ENCODE measurements at places on chromosomes 16 and 17.

DNA sequence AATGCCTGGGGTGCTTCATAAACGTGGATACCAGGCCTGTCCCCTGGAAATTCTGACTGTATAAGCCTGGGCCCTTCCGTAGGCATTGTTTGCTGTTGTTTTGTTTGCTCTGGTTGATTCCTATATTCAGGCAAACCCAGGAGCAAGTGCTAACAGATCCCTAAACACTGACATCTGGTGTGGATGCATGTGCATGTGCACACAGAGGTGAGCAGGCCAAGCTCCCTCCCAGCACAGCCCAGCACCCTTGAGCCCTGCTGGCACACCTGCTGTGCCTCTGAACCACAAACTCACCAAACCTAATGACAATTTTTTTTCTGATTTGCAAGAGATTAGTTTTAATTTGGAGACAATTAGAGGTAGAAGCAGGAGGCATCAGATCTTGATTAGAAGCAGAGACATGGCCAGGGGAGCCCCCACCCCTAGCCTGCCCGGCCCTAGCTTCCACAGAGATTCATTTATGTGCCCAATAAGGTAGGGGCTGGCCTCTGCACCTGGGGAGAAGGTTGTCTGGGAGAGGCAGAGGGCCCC is 40.4 kb downstream of the TMEM132E start:
- DNase-seq, result no peak

- DNase-seq, result no peak
These were observed 108.8 kb downstream of the IRX5 start for GRCh38 chr16:55039511-55039910.

- no peak for DNase-seq
These were observed 16.5 kb downstream of the CHMP6 start for GRCh38 chr17:81008140-81008539.

- DNase-seq, result no peak
These were observed 420.4 kb downstream of the WWOX start for GRCh38 chr16:78519896-78520295.
